ENCODE measurements at places on chromosomes 3 and 15. TPM values are rescaled to one million over a fixed set of nuclear protein-coding genes. Genes with fewer than 3 reads are reported as not detected.

The ST8SIA2 gene
- not detected for total RNA-seq

The GABRB3 gene
- total RNA-seq = not detected

The CYP19A1 gene
- not detected for total RNA-seq

The SLC22A14 gene
- total RNA-seq = 0.11 TPM

The ADIPOQ gene
- not detected for total RNA-seq

The FGF7 gene
- not detected for total RNA-seq

The MKRN3 gene
- total RNA-seq = 3.1 TPM

The GHSR gene
- total RNA-seq = not detected

The EXD1 gene
- total RNA-seq = not detected

The CHDH gene
- total RNA-seq = 0.60 TPM

DNA sequence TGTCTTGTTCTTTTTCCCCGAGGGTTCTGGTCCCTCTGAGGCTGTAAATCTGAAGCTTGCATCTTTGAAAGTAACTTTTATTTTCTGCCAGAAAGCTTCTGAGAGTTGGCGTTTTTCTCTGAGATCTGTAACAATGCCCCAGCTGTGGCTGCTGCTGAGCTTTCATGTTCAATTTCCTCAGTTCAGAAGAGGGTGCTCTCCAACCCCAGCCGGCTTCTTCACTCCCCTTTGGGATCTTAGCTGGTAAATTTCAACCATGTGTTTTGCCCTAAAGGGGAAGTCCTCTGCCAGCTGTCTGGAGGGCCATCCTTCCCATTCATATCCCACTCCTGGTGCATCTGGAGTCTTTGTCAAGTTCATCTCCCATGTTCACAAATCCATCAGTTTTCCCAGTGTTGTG, 18.3 kb upstream of the CFAP100 start:
- no peak for DNase-seq

GRCh38 chr3:129195731-129196256, 12.1 kb upstream of the CNBP start:
- no peak for DNase-seq

GRCh38 chr3:70342149-70342548, 29.7 kb upstream of the MDFIC2 start:
- no peak for DNase-seq

GRCh38 chr3:14640157-14640562, 11.4 kb upstream of the CCDC174 start:
- no peak for DNase-seq

GRCh38 chr3:38264779-38265178, 833 bp upstream of the SLC22A13 start:
- no peak for DNase-seq

DNA sequence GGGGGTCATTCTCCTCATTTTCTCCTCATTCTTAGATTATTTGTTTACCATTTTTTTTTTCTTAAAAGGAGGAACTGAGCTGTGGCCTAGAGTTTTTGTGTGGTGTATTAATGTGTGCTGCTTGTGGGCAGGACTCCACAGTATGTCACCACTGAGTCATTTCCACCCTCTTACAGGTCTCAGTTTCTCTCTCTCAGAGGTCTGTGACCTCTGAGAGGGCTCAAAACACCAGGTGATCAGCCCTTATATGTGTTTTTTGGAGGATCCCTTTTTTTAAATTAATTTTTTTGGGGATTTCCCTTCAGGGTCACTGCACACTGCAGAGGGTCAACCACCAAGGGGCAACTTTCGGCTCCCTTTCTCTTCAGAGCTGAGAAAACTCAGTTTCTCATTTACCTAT, 166.4 kb downstream of the SUCNR1 start:
- no peak for DNase-seq

- no peak for DNase-seq
Measured at GRCh38 chr3:158434412-158435038, 136.5 kb upstream of the MLF1 start.

- no peak for DNase-seq
Measured at GRCh38 chr3:189096092-189096491, 75.7 kb upstream of the TPRG1 start.

DNA sequence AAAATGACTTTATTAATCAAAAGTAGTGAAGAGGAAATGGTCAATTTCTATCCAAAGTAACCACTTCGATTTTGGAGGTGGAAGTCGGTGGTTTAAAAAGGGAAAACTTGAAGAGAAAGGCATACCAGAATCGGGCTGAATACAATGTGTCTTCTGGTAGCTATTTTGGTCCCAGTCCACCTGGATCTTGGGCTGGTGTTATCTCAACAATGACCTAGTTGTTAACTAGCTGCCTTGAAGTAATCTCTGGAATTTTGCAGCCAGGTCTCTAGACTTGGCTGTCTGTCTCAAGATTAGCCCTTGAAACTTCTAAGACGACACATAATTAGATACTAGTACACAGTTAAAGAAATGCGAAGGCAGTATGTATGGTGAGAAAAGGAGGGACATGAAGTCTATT, 409.8 kb downstream of the GRM7 start:
- DNase-seq = no peak

- no peak for DNase-seq
Measured at GRCh38 chr3:177665122-177665808, 468.0 kb upstream of the TBL1XR1 start.

- no peak for DNase-seq
Measured at GRCh38 chr15:34802803-34803750, 7.7 kb upstream of the ACTC1 start.

DNA sequence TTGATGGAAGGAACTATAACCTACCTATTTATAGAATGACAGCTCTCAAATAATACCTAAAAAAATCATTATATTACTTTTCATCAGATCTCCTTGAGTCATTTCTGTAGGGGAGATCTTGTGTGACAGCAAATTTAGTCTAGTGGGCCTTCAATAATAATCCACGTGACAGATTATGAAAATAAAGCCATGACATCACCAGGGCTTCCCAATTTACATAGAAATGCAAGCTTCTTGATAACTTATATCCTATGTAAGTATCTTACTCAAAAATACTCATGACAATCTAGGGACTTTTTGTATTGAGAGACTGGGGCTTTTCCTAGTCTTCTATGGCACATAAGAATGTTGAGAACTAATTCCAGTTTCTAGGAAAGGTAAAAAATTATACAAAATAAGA, 21.6 kb downstream of the IFT57 start:
- no peak for DNase-seq
